ENCODE measurements at places on chromosomes 5 and 9.

DNA sequence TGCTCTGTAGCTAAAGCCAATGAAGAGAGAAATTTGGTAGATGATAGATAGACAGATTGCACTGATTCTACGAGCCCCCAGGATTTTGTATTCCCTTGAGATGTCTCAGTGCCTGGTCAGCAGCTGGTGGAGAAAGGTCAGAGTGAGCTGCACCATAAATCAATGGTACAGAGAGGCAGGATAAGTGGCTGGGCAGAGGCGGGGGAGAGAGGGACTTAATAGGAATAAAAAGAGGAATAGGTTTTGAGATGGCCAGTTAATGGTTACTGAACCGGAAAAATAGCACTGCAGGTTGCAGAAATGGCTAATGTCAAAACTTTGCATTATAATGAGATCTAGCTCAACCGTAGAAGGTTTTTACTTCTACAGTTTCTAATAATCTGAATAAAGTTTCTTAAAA is 47.9 kb upstream of the SLC12A2 start:
- DNase-seq, result no peak

DNA sequence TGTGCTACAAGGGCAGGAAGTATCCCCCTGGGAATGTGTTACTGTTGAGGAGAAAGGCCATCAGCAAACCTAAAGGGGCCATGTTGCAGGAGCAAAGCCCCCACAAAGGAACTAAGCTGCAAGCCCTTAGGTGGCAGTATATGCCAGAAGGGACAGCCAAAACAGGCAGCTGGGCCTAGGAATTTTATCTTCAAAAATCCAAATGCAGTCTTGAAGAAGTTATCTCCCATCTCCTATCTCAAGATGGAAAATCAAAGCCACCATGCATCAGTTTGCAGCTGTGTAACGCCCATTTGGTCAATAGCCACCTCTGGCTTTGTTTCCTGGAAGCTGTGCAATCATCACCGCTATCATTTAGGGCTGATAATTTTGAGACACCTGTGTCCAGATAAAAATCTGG is 400.3 kb downstream of the ARHGEF28 start:
- no peak for DNase-seq

DNA sequence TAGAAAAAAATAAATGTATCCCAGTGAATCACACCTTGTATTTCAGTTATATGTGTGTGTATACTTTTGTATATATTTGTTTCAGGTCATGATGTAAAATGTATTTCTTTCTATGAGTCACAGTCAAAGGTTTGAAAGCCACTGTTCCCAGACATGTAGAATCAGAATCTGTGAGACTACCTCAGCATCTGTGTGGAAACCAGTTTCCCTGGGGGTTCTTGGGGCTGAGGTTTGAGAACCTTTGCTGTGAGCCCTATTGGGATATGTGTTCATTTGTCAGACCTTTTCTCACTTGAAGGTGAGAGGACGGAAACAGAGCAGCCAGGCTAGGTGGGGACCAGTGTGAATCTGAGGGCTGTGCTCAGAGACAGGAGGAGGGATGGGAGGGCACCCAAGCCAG is 78.7 kb upstream of the SAP30L start:
- DNase-seq, result no peak

DNA sequence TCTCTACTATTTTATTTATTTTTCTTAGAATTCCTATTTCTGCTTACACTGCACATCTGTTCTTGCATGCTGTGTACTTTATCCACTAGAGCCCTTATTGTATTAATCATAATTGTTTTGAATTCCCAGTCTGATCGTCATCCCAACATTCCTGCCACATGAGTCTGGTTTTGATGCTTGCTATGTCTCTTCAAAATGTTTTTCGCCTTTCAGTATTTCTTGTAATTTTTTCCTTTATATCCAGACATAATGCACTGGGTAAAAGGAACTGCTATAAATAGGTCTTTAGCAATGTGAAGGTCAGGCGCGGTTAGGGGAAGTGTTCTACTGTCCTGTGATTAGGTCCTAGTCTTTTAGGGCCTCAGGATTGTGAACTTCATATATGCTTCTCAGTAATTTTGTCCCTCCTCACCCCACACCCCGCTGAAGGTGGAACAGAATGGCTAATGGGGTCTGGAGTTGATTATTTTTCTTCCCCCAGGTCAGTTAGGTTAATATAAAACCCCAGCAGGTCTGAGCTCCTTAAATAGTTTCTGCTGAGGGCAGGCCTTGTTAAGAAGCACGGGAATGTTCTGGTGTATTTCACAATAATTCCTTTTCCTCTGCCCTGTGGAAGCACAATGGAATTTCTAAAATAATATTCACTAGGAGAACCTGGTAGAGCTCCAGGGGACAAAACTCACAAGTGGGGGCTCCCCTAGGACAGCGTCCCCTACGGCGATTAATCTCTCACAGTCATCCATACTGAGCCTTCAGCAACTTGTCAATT is 146.6 kb upstream of the TUT7 start:
- DNase-seq, result no peak

DNA sequence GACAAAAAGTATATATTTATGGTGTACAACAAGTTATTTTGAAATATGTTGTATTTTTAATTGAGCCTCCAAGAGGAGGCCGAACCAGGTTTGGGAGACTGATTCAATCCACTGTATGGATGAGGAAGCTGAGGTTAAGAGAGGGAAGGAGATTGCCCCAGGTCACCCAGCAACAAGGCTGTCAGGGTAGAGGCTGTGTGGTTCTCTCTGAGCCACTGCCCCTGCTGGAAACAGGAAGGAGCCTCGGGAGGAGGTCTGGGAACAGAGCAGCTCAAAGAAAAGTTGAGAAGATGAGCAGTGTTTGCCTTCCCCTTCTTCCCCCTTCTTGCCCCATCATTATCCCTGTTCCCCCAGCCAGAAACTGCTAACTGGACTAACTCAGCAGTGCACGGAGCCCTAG is 6.6 kb upstream of the FAT2 start:
- DNase-seq, result no peak

DNA sequence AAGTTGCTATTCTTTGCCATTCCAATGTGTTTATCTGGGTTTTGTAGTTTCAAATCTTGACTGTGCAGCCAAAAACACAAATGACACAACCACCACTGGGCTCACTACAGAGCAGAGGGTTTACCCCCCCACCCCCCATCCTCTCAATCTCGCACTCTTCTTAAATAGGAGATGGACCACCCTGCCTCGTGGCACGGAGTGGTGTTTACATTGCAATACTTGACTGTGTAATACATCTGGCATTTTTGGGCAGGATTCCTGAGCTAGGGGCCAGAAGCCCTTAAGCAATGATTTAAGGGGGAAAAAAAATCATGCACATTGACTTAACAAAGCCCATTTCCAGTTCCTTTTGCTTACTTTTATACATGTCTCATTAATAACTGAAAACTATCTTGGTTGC is 19.0 kb downstream of the PTCH1 start:
- DNase-seq, result no peak

DNA sequence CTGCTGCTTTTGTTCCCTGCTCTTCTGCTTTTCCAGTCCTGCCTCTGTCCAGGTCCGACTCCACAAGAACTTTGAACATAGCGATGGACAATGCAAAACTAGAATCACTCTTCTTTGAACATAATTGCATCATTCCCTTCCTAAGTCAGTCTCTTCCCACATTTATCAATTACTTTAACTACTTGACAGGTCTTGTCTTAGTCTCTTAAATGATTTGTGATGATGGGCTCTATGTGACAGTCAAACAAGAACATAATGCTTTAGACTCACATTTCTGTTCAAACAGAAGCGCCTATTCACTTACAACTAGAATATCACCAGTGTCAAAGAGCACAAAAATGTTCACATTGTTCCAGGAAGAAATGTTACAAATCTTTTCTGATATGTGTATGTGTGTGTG is 278.1 kb downstream of the SH3GL2 start:
- DNase-seq, result no peak

DNA sequence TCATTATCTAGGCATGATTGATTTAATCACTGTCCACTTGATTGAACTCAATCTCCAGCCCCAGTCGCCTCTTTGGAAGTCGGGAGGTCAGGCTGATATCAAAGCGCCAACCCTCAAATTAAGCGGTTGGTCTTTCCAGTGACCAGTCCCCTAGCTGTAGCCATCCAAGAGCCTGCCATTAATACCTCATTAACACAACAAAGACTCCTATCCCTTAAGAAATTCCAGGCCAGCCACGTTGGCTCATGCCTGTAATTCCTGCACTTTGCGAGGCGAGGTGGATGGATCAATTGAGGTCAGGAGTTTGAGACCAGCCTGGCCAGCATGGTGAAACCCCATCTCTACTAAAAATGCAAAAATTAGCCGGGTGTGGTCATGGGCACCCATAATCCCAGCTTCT is 27.4 kb upstream of the GCNT1 start:
- no peak for DNase-seq

DNA sequence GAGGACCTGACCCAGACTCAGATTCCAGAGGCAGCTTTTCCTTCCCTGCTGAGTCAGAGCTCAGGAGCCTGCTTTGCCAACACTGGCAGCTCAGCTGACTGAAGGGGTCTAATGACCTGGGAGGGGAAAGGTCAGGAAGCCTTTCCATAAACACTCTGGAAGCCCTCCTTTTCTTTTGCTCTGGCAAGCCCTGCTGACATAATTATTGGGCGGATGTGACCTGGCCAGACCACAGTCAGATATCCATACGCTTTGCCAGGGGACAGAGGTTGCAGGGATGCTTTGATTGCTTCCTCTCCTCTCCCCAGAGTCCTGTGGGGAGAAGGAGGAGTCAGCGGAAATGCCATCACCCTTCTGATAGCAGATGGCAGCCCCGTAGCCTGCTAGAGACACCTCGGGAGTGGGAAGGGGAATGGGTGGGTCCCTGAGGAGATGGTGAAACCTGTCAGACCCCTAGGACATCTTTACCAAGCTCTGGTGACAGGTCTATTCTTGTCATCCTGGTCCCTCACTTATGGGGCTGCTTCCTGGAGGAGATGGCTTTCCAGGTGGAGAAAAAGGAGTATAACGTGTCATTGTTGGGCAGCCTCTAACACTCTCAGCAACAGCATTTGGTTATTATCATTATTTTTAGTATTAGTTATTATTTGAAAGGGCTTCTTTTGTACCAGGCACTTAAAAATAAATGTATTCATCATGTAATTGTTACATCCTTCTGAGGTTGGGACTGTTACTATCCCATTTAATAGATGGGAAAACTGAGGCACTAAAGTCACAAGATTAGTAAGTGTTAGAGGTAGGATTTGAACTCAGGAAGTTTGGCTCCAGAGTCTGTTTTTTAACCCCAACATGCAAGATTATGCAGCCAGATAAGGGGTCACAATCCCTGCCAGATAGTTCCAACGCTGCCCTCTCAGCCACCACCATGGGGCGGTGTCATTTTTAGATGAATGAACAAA is 11.6 kb downstream of the COL27A1 start:
- no peak for DNase-seq

- no peak for DNase-seq
These were observed 11.1 kb downstream of the KIAA1191 start for GRCh38 chr5:176350416-176350815.

DNA sequence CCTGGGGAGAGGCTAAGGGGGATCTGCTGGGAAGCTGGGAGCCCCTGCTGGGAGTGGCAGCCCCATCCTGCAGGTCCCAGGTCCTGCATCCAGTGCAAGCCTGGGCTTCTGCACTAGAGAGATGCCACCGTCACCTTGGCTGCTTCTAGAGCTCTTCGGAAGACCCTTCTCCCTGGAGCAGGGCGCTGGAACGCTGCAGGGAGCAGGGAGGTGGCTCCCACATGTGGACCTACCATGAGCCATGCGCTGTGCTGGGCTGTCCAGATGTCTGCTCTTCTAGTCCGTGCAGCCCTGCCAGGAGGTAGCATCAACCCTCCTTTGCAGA is 90.9 kb upstream of the PHYKPL start:
- no peak for DNase-seq

- DNase-seq, result no peak
These were observed 2.1 kb downstream of the TLN1 start for GRCh38 chr9:35729700-35730485.

DNA sequence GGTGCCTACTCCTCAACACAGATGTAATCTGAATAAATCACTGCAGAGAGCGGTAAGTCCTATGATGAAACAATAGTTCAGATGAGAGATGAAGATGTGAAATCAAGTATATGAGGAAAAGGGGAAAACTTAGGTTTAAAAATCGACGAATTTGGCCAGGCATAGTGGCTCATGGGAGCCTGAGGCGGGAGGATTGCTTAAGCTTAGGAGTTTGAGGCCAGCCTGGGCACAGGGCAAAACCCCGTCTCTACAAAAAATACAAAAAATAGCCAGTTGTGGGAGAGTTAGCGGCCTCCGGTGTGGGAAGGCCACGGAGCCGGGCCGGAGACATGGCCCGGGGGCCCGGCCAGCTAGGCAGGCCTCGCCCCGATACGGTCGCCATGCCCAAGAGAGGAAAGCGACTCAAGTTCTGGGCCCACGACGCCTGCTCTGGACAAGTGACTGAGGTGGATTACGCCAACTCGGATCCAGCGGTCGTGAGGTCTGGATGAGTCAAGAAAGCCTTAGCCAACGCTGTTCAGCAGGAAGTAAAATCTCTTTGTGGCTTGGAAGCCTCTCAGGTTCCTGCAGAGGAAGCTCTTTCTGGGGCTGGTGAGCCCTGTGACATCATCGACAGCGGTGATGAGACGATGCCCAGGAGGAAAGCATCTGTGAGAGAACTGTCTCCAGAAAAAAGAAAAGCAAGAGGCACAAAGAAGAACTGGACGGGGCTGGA is 62.8 kb upstream of the SUB1 start:
- DNase-seq, result no peak

GRCh38 chr5:142795251-142795650 is 25.1 kb downstream of the ARHGAP26 start:
- DNase-seq, result no peak

DNA sequence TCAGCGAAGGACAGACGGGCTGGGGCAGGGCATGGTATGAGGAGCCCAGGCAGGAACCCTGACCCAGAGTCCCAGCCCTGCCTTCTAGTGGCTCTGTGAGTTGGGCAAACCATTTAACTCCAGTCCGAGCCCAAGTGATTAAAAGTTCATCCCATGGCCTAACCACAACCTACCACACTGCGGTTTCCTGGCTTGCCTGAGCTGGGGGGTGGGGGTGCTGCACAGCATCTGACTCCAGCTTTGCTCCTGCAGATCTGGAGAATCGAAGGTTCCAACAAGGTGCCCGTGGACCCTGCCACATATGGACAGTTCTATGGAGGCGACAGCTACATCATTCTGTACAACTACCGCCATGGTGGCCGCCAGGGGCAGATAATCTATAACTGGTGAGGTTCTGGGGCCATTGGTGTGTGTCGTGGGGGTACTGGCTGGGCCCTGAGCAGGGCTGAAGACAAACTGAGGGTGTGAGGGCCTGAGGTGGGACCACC is 49.0 kb downstream of the STOM start:
- no peak for DNase-seq

DNA sequence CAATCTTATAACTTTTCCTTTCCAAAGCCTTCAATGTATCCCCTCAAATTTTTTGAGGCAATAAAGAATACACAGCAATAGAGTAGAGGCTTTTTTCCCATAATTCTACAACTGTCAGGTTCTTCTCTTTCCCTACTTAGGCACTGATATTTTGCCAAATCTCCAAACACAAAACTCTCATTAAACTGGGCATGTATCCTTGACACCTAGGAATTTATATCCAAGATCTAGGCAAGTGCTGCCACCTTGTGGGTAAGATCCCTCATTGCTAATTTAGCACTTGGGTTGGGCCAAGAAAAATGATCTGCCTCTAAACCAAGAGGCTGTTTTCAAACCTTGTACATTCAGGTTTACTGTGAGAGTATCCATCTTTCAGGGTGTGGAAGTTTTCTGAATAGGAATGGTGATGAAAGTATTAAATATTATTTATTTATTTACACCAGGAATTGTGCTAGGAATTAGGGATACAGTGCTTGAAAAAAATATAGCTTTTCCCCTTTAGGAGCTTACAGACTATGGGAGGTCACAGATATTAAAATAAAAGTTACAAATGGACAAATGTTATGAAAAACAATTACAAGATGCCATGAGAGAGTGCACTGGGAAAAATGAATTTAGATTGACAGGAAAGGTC is 17.6 kb downstream of the TSTD2 start:
- peak; percentile 18 for DNase-seq

All from Panc1 (cell line).